Tibial nerve (tissue), 4 donors: ENCODE measurements at places on chromosomes 5 and 9.

- no peak for DNase-seq
These were observed 933.8 kb upstream of the DMAC1 start for GRCh38 chr9:8733131-8733954.

DNA sequence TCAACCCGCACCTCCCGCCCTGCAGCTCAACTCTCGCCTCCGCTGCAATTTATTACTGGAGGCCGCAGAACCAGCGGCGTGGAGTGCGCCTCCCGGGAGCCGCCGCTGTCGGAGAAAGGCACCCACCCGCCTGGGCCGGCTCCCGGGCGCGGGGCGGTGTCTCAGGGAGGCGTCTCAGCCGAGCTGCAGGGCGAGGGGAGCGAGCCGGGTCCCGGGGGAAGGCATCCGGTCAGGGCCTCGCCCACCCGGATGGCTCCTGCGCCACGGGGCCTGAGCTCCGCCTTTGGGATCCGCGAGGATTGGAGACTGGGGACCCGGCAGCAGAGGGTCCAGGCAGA, 32.9 kb downstream of the TSPAN17 start:
- DNase-seq = no peak

DNA sequence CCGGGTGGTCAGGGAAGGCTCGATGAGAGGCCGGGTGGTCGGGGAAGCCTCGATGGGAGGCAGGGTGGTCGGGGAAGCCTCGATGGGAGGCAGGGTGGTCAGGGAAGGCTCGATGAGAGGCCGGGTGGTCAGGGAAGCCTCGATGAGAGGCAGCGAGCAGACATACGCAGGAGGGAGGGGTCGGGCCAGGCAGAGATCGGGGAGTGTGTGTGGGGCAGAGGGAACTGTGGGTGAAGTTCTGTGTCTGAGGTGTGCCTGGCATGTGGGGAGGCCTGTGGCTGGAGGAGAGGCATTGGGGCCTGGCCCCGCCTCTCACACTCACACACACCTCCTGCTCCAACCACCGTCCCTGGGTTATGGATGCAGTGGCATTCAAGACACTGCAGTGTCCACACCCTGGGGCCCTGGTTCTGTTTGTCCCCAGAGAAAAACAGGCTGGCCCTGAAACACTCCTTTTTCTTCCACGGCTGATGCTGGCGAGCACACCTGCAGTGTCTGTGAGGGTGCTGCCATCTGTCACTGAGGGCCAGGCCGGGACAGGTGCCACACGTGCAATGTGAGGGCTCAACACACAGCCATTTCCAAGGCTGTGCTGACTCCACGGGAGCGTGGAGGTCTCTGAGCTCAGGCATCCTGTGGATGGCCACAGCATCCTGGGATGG, 6.5 kb upstream of the PLEKHG4B start:
- no peak for DNase-seq

GRCh38 chr5:79486116-79486515, 27.8 kb downstream of the HOMER1 start:
- DNase-seq = no peak
